ENCODE measurements at places on chromosomes 12 and 14.

DNA sequence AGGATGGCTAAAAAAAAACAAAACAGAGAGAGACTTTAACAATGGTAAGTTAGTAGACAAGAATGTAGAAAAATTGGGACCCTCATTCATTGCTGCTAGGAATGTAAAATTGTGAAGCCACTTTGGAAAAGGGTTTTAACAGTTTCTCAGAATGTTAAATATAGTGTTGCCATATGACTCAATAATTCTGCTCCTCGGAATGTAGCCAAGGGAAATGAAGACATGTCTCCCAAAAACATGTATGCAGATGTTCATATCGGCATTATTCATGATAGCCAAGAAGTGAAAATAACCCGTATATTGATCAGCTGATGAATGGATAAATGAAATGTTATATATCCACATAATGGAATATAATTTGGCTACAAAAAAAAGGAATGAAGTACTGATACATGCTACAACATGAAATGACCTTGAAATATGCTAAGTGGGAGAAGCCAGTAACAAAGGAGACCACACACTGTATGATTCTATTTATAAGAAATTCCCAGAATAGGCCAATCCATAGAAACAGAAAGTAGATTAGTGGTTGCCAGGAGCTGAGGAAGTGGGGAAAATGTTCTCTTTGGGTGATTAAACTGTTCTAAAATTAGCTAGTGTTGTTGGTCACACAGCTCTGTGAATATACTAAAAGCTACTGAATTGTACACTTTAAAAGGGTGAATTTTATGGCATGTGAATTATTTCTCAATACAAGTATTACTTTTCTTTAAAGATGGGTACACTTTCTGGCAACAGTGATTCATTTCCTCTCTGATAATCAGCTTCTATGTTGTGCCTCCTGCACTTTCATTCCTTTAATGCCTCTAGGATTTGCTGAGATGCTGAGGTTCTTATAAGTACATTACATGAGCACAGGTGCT is 132.5 kb downstream of the DAAM1 start:
- DNase-seq, result no peak

- no peak for DNase-seq
These were observed 9.8 kb upstream of the IFNG start for GRCh38 chr12:68169213-68169889.

GRCh38 chr12:58844161-58844560 is 76.1 kb downstream of the LRIG3 start:
- DNase-seq, result no peak

- no peak for DNase-seq
These were observed 574.8 kb downstream of the FLRT2 start for GRCh38 chr14:86104691-86105265.

- no peak for DNase-seq
These were observed 267.5 kb downstream of the CCDC91 start for GRCh38 chr12:28457785-28458184.

DNA sequence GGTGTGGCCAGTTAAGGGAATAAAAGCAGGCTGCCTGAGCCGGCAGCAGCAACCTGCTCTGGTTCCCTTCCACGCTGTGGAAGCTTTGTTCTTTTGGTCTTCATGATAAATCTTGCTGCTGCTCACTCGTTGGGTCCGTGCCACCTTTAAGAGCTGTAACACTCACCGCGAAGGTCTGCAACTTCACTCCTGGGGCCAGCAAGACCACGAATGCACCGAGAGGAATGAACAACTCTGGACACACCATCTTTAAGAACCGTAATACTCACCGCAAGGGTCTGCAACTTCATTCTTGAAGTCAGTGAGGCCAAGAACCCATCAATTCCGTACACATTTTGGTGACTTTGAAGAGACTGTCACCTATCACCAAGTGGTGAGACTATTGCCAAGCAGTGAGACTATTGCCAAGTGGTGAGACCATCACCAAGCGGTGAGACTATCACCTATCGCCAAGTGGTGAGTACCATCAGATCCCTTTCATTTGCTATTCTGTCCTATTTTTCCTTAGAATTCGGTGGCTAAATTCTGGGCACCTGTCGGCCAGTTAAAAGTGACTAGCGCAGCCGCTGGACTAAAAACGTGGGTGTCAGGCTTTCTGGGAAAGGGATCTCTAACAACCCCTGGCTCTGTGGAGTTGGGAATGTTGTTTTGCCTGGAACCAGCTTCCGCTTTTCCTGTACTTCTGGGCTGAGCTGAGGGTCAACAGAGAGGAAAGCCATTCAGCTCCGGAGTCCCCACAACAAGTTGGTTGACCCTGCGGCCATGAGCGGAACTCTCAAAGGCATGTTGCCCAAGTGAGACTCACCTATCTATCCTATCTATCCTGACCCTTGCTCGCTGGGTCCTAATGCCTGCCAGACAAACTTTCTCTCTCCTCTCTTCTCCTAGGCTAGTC is at the start of gene DHRS2:
Gene DHRS2, plus strand, starts transcription at position 48 of the 895 bp plus-strand sequence. CDS start 2,501 bp downstream, outside the sequence.
- no peak for DNase-seq

- no peak for DNase-seq
These were observed 445.2 kb downstream of the NAV3 start for GRCh38 chr12:78275886-78276285.

- DNase-seq, result no peak
These were observed 9.7 kb downstream of the TCL1B start for GRCh38 chr14:95695913-95696312.

GRCh38 chr14:60233251-60233650 is 15.8 kb upstream of the PPM1A start:
- DNase-seq, result no peak

- DNase-seq, result no peak
These were observed 119.6 kb downstream of the MED13L start for GRCh38 chr12:116157845-116158267.

DNA sequence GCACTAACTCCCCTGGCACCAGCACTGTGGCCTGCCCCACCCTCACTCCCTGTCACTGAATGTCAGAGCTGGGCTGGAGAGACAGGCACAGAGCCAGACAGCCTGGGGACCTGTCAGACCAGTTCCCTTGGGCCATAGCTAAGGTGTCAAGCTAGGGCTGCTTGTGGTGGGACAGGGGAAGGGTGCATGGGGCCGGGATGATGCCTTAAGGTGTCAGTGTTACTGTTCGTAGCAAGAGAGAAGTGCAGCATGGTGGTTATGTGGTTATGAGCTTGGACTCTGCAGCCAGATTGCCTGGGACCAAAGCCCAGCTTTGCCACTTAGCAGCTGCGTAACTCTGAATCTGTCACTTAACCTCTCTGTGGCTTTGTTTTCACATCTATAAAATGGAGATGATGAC is 3.8 kb downstream of the RAPGEF3 start:
- DNase-seq, result peak; percentile 32

- no peak for DNase-seq
These were observed 23.1 kb downstream of the SLIRP start for GRCh38 chr14:77730976-77731497.

GRCh38 chr12:3032770-3033538 is 44.2 kb upstream of the TSPAN9 start:
- DNase-seq, result no peak

GRCh38 chr12:131117438-131118245 is 163.9 kb downstream of the ADGRD1 start:
- no peak for DNase-seq

DNA sequence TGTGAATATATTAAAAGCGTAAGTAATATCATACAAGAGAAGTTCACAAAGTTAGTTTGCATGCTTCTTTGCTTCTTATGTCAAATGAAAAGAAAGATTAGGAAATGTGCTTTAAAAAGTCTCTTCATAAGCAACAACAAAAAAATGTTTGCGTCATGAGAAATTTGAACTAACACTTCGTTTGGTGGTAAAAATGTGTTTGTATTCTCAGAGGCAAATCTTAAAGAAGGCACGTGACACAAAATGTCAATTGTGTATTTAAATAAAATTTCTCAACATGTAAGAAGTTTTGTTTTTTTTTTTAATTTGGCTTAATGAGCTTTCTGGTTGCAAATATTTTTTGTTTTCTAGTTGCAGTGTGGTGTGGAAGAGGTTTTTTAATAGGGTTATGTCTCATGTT is 93.8 kb downstream of the TMTC2 start:
- no peak for DNase-seq

DNA sequence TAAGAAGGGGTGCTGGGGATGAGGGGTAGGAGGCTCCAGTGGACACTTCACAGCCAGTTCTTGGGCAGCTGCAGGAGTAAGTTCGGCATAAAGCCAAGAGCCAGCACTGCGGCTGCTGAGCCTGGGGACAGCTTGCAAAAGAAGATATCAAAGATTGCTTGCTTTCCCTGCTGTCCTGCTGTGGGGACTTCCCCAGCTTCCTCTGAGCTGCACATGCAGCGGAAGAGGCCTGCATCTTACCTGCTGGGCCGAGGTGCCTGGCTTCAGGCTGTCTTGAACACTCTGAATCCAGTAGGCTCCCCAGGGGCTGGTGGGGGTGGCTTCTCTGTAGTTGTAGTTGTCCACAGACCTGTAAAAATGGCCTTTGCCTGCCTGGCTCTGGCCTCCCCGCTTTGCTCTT is 1.3 kb downstream of the CHGA start:
- no peak for DNase-seq

- DNase-seq, result no peak
These were observed 134.1 kb downstream of the PLEKHA5 start for GRCh38 chr12:19263672-19264071.

- DNase-seq, result no peak
These were observed 935 bp downstream of the TBC1D30 start for GRCh38 chr12:64825143-64826021.

- DNase-seq, result no peak
These were observed 11.8 kb downstream of the HNRNPC start for GRCh38 chr14:21257394-21257909.

GRCh38 chr12:29519585-29520182 is 22.2 kb upstream of the OVCH1 start:
- no peak for DNase-seq

- DNase-seq, result no peak
These were observed 42.4 kb upstream of the CLMN start for GRCh38 chr14:95362138-95362494.

GRCh38 chr12:22800332-22800731 is 175.4 kb downstream of the ETNK1 start:
- no peak for DNase-seq

DNA sequence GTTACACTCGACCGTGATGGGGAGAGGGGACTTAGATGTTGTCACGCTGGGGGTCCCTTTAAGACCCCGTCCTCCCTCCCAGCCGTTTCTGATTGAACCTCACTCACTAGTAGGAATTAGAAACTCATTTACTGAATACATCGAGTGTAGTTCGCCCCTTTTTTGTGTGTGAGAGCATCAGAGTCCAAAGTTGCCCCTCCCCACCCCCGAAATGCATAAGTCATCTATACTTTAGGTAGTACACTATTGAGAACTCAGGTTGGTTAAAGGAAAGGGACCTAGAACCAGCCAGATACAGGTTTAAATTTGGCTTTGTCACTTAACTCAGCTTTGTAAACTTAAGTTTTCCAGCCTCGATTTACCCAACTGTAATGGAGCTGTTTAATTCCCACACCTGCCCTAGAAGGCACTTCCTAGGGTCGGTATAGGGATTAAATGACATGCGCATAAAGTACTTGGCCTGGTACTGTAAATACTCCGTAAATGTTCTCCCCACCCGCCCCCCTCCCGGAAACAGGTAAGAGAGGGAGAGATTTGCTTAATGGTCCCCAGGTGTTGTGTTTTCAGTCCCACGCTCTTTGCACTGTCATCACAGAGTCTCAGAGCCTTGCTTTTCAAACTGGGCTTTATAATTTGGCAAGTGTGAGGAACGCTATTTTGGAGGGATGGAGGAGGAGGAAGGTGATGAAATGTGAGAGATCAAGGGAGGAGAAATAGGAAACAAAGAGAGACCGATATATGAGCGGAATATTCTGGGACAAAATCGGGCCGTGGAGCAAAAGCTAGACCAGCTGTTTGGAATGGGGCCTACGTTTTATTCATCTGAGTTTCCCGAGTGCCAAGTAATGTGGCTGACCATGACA is 897 bp downstream of the SUDS3 start:
- no peak for DNase-seq

DNA sequence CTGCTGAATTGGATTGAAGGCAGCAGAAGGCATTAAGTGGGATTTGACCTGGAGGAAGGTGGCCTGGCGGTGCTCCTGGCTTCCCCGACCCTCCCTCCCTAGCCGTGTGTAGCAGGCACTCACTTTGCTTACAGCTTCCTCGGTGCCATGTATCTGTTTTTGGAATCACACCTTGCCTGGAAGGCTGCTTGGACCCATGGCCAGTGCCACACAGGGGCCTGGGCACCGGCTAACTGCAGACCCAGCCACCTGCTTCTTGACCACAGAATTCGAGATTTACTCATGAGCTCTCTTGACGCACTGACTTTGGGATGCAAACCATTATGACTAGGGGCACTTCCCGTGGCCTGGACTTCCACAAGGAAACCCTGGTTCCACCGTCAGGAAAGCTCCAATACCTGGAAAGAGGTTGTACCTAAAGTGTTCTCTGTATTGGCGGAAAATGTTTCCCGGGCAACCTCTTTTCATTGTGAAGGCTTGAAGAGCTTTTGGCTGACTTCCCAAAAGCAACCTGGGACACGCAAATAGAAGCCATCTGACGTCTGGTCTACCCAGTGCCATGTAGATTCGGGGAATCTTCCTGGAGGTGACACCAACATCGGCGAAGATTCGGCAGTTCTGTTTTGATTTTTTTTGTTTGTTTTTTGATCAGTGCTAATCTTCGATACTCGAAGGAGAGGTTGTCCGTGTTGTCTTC is 125.6 kb upstream of the RTL1 start:
- DNase-seq, result no peak

DNA sequence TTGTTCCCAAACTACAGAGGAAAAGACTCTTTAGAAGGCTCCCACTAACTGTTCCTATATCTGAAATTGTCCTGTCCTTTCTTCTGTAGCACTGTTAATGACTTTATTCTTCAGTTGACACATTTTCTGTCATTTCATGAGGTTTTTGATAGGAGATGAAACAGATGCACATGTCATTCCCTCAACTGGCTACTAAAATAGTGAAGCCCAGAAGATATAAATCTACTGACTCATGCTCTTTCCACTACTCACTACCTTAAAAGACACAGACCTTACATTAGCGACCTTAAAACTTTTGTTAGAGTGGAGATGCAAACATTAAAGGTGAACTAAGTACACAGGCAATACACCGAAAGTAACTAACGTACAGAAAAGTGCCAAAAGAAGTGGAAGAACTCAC is 59.5 kb upstream of the ANKS1B start:
- no peak for DNase-seq

GRCh38 chr14:49971156-49972130 is 78.6 kb downstream of the ARF6 start:
- no peak for DNase-seq

GRCh38 chr12:93136253-93137055 is 207.4 kb upstream of the EEA1 start:
- no peak for DNase-seq

DNA sequence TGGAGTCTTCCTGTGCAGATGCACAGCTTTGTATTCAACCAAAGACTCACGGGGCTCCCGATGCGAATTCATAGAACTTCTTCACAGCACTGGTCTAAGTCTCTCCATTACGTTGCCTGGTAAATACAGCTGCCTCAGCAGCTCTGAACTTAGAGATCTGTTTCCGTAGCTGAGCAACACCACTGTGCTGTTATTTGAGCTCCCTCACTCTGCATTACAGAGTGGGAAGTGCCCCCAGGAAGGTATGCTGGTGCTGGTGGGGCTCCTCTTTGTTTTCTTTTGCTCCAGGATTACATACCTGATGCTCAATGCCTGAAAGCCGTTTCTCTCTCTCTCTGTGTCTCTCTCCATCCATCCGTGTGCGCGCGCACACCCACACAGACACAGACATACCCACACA is 227.5 kb upstream of the RMST start:
- no peak for DNase-seq
